ENCODE measurements at places on chromosomes 4 and X. TPM values are rescaled to one million over a fixed set of nuclear protein-coding genes. Genes with fewer than 3 reads are reported as not detected.

- no peak for DNase-seq
These were observed 210.7 kb upstream of the EOLA2 start for GRCh38 chrX:150148749-150149672.

DNA sequence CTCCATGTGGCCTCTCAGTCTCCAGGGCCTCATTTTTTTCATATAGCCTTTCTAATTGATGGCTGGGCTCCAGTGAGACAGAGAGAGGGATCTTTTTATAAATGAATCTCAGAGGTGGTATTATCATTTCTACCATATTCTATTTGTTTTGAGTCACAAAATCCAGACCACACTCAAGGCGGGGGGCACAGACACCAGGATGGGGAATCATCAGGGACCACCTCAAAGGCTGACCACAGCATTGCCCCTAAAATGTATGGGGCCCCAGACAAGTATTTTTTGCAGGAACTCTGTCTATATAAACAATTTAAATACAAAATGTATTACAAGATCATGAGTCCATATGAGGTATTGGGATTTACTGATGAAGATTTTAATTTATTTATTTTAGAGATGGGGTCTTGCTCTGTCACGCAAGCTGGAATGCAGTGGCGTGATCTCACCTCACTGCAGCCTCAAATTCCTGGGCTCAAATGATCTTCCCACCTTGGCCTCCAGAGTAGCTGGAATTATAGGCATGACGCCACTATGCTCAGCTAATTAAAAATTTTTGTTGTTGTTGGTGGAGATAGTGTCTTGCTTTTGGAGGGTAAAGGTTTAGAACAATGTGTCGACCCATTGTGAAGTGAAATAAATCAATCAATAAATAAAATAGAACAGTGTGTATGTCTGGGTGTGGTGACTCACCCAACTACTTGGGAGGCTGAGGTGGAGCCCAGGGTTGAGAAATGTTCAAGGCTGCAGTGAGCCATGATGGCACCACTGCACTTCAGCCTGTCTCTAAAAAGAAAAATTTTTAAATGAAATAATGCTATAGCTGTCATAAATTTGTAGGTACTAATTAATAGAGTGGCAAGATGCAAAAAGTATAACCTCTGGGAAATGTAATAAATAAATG lies 29.4 kb downstream of the WDR13 start:
- DNase-seq, result no peak

DNA sequence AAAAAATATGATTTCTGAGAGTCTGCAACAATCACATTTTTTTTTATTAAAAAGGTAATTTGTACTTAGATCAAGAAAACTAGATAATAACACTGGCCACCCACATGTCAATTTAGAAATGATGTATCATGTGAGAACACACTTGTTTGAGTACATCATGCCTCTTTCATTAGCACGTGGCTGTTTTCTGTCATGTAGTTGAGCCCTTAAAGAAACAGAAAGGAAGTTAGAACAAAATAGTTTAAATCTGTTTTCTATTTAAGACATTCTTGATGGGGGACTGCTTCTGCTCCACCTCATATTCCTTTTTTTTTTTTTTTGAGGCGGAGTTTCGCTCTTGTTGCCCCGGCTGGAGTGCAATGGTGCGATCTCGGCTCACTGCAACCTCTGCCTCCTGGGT lies 207.5 kb downstream of the NSUN7 start:
- DNase-seq, result no peak

- no peak for DNase-seq
These were observed 35.9 kb downstream of the MOB1B start for GRCh38 chr4:70938086-70938485.

Gene IL1RAPL2
- not detected for polyA plus RNA-seq

- no peak for DNase-seq
These were observed 150.4 kb upstream of the PCDH10 start for GRCh38 chr4:132998585-132999230.

DNA sequence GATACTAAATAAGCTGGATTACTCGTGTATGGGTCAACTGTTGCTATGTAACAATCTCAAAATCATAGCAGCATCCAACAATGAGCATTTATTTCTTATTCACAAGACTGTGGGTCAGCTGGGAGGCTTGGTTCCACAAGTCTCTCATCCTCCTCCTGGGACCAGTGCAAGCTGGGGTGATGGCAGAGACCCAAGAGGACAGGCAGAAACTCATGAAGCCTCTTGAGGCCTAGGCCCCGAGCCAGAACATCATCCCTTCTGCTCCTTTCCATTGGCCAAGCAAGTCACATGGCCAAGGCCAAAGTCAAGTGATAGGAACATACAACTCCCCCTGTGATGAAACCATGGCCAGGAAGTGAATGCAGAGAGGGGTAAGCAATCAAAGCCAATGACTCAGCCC lies 422.1 kb downstream of the BCOR start:
- DNase-seq, result no peak

GRCh38 chrX:39470588-39471407 lies 627.0 kb downstream of the BCOR start:
- no peak for DNase-seq

Gene SPANXB1
- polyA plus RNA-seq, result not detected

Gene GABRG1
- polyA plus RNA-seq, result not detected

Gene CXCL1
- polyA plus RNA-seq, result not detected

GRCh38 chr4:125020089-125021034 lies 294.4 kb upstream of the FAT4 start:
- no peak for DNase-seq

GRCh38 chr4:30832639-30833038 lies 112.5 kb downstream of the PCDH7 start:
- DNase-seq, result no peak

Data from cardiac muscle cell (in vitro differentiated cells and primary cell).